ENCODE measurements at places on chromosomes 3 and 15.

GRCh38 chr3:77182341-77182740, 142.4 kb downstream of the ROBO2 start:
- no peak for DNase-seq

GRCh38 chr15:47609693-47610092, 107.6 kb upstream of the SEMA6D start:
- DNase-seq, result no peak

- no peak for DNase-seq
Observed at GRCh38 chr15:90708516-90708915, 8.6 kb upstream of the BLM start.

- no peak for DNase-seq
Observed at GRCh38 chr3:46417841-46418611, 11.0 kb downstream of the CCRL2 start.

DNA sequence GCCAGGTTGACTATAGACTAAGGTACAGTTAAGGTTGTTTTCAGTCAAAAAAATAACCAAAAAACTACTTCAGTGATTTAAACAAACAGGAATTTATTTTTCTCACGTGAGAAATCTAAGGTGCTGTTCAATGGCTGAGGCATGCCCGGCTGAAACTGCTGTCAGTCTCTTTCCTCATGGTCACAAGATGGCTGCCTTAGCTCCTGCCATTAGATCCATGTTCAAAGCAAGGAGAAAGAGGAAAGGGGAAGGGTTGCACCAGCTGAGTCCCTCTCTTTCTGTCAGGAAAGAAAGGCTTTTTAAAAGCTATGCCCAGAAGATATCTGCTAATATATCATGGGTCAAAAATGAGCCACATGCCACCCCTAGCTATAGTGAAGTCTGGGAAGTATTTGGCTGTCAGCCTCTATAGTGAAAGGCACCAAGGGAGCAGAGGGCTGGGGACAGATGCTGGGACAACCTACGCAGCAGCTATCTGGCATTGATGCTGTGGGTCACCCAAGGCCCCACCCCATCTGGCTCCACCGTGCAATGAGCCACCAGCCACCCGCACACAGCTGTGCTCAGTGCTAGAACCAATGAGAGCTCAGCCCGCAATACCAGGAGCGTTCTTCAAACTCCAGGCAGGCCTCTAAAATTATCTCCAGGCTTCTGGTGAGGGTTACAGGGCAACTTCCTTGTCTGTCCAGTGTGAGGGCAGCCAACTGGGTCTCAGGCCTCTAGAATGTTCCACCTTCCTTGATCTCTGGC, 64.7 kb upstream of the GATA2 start:
- no peak for DNase-seq

GRCh38 chr3:189316296-189317019, 144.7 kb downstream of the TPRG1 start:
- no peak for DNase-seq

- no peak for DNase-seq
Observed at GRCh38 chr15:82572986-82573385, 32.7 kb upstream of the RPS17 start.

GRCh38 chr15:35680951-35681350, 135.0 kb upstream of the DPH6 start:
- DNase-seq, result no peak

DNA sequence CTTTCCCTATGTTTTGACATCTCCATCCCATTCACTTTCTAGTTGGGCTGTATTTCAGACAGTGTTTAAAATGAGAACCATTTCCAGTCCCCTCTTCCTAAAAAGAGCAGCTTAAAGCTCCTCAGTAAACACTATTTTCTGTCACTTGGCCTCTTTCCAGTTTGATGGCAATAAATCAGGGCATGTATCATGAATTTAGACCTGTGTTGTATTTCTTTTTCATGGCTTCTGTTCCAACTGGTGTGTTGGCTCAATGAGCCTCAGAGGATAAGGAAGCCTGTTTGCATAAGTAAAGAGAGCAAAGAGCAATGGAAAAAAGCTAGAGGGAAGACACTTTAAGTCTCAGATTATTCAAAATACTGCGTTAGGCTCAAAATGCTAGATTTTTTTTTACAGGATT, 7.2 kb downstream of the CCDC80 start:
- no peak for DNase-seq

DNA sequence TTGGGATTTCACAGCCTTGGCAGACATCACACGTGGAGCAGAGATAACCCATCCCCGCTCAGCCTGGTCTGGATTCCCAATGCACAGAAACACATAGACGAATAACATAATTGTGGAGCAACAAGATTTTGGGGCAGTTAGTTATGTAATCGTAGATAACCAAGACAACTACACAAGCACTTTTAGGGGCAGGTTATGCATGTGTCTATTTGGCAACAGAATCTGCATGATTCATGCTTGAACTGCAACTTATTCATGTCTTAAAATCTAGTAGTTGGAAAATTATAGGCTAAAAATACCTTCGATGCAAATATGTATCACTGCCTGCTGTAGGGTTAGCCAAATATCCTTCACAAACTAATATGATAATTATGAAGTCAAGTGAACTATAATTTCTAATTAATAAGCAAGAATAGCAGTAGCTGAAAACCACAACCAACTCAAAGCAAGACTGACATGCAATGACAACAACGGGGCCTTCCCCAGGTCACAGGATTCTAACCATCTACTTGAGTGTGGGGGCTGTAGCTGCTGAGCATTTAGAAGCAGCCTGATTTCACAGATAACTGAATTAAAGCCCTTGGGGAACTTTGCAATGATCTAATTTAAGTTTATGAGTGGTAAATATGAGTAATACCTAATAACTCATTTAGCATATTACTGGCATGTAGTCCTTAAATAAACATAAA, 31.1 kb downstream of the DGKG start:
- no peak for DNase-seq

- DNase-seq, result no peak
Observed at GRCh38 chr3:114451051-114451451, 157.2 kb downstream of the TIGIT start.

- DNase-seq, result no peak
Observed at GRCh38 chr3:64105816-64106215, 82.5 kb upstream of the PSMD6 start.

DNA sequence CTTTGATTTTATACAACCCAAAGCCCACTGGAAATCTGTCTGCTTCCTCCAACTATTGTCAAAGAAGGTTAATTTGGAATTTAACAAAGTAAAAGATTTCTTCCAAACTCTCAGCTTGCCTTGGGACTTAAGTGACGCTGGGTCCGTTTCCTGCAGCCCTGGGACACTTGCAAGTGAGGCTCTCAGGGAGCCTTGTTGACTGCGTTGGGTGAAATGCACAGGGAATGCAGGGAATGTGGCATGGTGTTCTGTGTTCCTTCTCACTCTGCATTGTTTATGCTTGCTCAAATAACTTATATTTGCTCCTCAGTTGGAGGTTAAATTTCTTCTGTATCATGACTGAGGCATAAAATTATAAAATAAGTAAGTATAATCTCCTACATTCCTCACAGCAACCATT, 60.9 kb upstream of the TJP1 start:
- DNase-seq, result no peak

- DNase-seq, result no peak
Observed at GRCh38 chr15:35195031-35195430, 109.9 kb upstream of the NANOGP8 start.

DNA sequence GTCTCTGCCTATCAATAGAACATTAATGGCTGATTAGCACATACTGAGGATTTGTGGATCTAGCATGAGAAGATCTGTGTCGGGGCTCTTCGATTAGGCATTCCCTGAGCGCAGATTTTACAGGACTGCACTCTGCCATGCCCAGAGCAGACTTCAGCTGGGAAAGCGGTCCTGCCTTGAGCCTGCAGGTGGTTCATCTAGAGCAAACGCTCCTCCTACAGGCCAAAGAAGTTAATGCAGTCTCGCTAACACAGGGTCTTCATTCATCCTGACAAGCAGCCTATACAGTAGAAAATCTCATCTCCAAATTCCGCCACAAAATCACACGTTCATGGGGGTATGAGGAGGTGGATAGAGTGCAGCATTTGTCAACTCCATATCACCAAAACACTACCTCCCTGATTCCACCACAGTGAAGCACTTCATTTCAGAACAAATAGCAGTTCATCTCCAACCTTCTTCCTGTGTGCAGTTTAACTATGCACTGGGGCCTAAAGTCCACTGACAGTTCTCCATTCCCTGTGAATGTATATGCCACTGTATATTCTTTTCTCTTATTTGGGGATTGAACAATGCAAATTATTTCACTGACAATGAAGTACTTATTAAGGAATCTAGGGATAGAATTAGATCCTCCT, 405.8 kb downstream of the IGSF11 start:
- no peak for DNase-seq

DNA sequence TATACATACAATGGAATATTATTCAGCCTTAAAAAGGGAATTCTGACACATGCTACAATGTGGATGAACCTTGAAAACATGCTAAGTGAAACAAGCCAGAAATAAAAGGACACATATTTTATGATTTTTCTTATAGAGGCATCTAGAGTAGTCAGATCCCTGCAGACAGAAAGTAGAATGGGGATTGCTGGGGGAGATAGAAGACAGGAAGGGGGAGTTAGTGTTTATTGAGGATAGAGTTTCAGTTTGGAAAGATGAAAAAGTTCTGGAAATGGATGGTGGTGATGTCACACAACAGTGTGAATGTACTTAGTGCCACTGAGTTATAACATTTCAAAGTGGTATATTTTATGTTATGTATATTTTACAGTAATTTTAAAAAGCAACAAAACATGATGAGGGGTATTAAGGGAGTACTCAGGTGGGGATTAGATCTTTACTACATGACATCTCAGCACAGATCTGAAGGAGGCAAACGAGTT, 4.7 kb downstream of the ITPR1 start:
- no peak for DNase-seq

DNA sequence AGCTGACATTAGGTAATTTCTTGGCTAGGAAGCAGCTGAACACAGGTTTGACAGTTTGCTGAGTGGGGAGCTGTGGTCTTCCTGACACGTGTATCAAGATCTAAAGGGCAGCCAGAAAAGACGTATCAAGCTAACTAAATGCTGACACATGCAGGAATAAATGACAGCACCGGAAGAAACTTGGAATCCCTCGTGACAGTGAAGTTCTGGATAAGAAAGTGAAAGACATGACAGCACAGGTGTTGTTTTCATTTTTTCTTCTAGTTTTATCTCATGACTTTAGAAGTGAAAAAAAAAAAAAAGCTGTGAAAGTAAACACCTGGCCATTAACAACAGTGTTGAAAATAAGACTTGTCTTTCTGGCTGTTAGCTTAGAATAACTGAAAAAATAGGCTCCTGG, 48.7 kb downstream of the FGF7 start:
- no peak for DNase-seq

GRCh38 chr3:128473180-128473519, 6.5 kb upstream of the DNAJB8 start:
- DNase-seq, result no peak
